ENCODE measurements at places on chromosomes 3 and 15. TPM values are rescaled to one million over a fixed set of nuclear protein-coding genes. Genes with fewer than 3 reads are reported as not detected.

Gene TATDN2
- total RNA-seq: 11.7 TPM

Gene INKA1
- 0.84 TPM for total RNA-seq

Gene PTX3
- total RNA-seq: 9.1 TPM

Gene MYRIP
- 0.62 TPM for total RNA-seq

Gene KY
- 0.09 TPM for total RNA-seq

Gene CFAP91
- 11.9 TPM for total RNA-seq

Gene ALDH1L1
- total RNA-seq: 0.60 TPM

Gene GRAMD1C
- 10.7 TPM for total RNA-seq

Gene GPR149
- not detected for total RNA-seq

Gene WNT7A
- total RNA-seq: not detected

Gene ROPN1B
- total RNA-seq: not detected

Gene CATSPER2
- 1.5 TPM for total RNA-seq

Gene ZNF860
- 0.22 TPM for total RNA-seq

Gene FBXO40
- total RNA-seq: not detected

Gene TICRR
- 19.6 TPM for total RNA-seq

Data from neural progenitor cell (in vitro differentiated cells).